ENCODE measurements at places on chromosomes 2 and 18. TPM values are rescaled to one million over a fixed set of nuclear protein-coding genes. Genes with fewer than 3 reads are reported as not detected.

GRCh38 chr2:204108330-204108751 lies 171.8 kb downstream of the ICOS start:
- peak; percentile 72 for DNase-seq

The ME2 gene
- total RNA-seq, result 146 TPM

- no peak for DNase-seq
Measured at GRCh38 chr2:151792589-151792988, 35.6 kb downstream of the ARL5A start.

- no peak for DNase-seq
Measured at GRCh38 chr2:240450532-240451107, 15.2 kb downstream of the GPC1 start.

DNA sequence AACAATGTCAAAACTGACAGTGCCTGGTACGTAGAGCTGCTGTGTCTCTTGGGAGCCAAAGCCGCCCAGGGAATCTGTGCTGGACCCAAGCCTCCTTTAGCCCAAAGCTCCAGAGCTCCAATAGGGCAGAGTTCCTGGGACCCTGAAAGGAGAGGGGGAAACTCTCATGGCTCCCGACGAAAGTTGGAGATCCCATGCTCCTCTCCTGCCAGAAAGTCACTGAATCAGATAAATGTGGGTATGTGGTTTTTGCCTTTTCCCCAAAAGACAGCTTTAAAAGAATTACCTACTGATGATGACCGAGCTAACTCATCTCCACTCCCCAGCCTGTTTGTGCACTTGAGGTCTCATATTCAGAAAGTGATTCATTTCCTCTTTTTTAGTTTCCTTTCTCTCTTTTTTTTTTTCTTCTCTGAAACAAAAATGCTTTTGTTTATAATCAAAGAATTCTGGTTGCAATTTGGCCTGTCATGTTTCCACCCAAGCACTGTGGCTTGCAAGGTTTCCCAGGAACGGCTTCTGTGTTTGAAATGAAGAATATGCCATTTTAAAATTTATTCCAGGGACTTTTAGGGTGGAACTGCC lies 14.1 kb upstream of the PMAIP1 start:
- peak; percentile 59 for DNase-seq

DNA sequence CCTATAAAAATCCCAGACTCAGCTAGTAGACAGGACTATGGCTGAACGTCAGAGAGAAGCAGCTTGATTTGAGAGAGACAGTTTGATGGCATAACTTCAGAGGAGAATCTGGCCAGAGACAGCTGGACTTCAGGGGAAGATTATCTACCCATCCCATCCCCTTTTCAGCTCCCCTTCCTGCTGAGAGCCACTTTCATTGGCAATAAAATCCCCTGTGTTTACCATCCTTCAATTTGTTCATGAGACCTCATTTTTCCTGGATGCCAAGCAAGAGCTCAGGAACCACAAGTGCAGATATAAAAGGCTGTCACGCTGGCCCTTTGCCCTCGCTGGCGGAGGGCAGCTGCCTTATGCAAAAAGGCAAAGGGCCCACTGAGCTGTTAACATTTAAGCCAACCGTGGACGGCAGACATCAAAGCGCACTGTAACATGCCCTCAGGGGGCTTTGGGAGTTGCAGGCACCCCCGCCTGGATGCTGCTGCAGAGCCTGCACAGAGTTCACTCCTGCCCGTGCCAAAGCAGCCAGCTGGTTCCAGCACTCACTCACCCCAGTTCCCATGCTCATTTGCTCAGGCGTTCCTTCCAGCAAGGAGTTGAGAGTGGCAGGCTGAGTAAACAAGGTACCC lies 164.3 kb upstream of the PGAP1 start:
- DNase-seq, result no peak

DNA sequence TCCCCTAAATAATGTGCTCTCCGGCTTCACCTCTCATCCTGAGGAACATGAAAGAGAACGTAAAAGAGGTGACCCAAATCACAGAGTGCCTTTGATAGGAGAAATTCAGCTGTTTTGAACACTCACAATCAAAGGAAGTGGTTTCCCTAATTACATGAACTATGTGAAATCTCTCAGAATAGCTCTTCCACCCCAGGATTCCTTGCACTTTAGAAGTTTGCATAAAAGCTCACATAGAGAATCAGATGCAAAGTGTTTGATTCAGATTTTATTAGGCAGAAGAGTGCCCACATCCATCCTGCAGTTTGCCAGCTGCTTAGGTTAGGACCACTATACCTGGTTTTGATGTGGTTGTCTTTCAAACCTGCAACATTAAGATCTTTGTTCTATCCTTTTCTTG lies 61.0 kb downstream of the MAP3K20 start:
- DNase-seq, result no peak

DNA sequence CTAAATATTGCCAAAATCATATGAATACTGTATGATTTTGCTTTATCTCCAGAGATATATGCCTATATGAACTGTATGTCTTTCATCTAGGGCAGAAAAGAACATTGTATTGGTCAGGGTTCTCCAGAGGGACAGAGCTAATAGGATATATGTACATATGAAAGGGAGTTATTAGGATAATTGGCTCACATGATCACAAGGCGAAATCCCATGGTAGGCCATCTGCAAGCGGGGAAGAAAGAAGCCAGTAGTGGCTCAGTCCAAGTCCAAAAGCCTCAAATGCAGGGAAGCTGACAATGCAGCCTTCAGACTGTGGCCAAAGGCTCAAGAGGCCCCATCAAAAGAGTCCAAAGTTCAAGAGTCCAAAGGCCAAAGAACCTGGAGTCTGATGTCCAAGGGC lies 209.9 kb downstream of the RNF144A start:
- no peak for DNase-seq

GRCh38 chr18:28108254-28108653 lies 68.7 kb downstream of the CDH2 start:
- DNase-seq, result no peak

The C2orf78 gene
- total RNA-seq, result not detected

DNA sequence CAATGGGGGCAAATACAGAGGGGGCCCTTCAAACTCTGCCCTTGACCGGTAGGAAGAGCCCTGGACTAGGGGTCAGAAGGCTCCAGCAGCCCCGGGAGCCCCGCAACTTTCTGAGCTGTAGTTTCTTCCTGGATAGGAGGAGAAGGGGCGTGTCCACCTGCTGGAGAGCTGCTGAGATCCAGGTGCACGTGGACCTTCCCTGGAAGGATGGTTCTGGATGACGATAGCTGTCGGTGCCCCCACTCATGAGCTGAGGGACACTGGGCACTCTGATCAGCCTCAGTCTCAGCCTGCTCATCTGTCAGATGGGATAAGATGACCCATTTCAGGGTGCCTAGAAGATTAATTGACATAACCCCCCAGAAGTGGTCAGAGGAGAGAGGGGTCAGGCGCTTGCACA lies 125.2 kb upstream of the HDAC4 start:
- no peak for DNase-seq

DNA sequence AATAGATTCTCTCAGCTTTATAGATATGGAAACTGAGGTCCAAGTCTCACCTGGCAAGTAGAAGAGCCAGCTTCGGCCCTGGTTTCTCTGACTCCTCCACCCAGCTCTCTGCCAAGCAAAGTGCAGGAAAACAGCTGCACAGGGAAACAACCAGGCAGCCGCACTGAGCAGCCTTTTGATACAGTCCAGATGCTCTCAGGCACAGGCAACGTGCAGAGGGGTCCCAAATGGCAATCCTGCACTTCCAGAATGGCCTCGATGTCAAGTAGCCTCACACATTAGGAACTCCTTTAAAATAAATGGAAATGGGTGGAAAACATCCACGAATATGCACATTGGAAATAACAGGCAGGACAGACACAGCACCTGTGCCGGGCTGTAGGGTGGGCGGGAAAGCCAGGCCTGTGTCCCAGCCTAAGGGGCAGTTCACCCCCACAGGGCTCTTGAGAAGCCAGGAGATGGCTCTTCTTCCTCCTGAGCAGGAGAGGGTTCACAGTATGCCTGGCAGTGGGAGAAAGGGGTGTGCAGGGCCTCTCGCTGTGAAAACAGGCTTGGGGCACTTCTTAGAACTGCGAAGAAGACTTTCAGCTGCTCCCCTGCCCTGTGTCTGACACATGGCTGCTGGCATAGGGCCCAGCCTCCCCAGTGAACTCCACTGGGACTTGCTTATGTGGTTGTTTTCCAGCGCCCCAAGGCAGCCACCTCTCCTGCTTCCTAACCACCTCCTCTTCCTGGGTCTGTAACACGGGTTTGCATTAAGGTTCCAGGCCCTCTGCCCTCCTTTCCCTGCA lies 63.9 kb upstream of the TUBA3E start:
- no peak for DNase-seq

DNA sequence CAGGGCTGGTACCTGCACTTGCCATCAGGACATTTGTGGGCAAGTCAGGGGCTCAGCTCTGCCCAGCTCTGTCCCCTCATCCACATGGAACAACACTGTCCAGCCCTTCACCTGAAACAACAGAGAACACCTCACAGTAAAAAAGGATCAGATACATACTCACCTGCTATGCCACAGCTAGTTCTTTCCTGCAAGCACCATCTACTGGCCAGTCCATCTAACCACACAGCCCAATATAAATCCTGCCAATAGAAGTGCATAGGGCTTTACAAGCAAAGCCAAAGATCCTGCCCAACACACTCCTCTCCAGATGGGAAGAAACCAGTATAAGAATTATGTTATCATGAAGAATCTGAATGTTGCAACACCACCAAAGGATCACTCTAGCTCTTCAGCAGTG lies 52.2 kb upstream of the GALNT13 start:
- no peak for DNase-seq

The ARHGEF33 gene
- not detected for total RNA-seq

- no peak for DNase-seq
Measured at GRCh38 chr18:61333746-61334490, 688 bp downstream of the CDH20 start.

The TUBA4B gene
- not detected for total RNA-seq

DNA sequence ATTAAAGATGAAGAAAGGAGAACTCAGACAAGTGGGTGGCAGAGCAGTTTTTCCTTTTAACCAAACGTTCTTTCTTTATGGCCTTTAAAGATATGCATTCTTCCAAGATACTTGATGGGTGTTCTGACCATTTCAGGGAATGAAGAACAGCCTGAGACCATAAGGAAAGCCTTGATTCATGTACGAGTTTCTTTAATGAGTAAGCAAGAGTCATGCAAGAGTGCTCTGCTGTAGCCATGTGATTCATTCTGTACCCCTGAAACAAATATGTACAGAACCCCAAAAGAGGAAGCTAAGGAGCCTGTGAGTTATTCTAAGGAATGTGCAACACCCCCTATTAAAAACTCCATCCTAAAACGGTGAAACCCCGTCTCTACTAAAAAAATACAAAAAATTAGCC lies 372.8 kb downstream of the MTX2 start:
- no peak for DNase-seq

The RBKS gene
- total RNA-seq, result 1.2 TPM

The C1QL2 gene
- total RNA-seq, result not detected

The PLEKHH2 gene
- total RNA-seq, result 0.64 TPM

- DNase-seq, result no peak
Measured at GRCh38 chr18:60235164-60235563, 137.4 kb downstream of the MC4R start.

The SRD5A2 gene
- total RNA-seq, result not detected

GRCh38 chr2:121768143-121768755 lies 12.8 kb downstream of the TSN start:
- no peak for DNase-seq

All from activated naive CD4-positive, alpha-beta T cell treated with anti-CD3 and anti-CD28 coated beads for 36 hours (primary cell).